Stimulated activated CD4-positive, alpha-beta T cell treated with anti-CD3 and anti-CD28 coated beads, Interleukin-12 subunit alpha, Interleukin-12 subunit beta, amount 100 ng/mL, for 48 hours (primary cell): ENCODE measurements at places on chromosomes 7 and 10.
A peak's percentile ranks its signal among the peaks of the same experiment; 100 is the strongest.

GRCh38 chr7:153081496-153081895 is 321.9 kb downstream of the ACTR3B start:
- no peak for DNase-seq

- peak; percentile 57 for DNase-seq
Observed at GRCh38 chr10:27240212-27241009, at the start of gene ACBD5. Gene ACBD5 (minus strand): TSS chr10:27240797. CDS start chr10:27240688, 109 bp downstream.

- no peak for DNase-seq
Observed at GRCh38 chr7:119572541-119572940, 700.4 kb upstream of the KCND2 start.

- no peak for DNase-seq
Observed at GRCh38 chr10:21318540-21319167, 206.8 kb downstream of the SKIDA1 start.

GRCh38 chr10:16966991-16967865 is 150.0 kb upstream of the RSU1 start:
- DNase-seq, result no peak

- DNase-seq, result no peak
Observed at GRCh38 chr10:117480097-117480496, 62.4 kb upstream of the EMX2 start.

DNA sequence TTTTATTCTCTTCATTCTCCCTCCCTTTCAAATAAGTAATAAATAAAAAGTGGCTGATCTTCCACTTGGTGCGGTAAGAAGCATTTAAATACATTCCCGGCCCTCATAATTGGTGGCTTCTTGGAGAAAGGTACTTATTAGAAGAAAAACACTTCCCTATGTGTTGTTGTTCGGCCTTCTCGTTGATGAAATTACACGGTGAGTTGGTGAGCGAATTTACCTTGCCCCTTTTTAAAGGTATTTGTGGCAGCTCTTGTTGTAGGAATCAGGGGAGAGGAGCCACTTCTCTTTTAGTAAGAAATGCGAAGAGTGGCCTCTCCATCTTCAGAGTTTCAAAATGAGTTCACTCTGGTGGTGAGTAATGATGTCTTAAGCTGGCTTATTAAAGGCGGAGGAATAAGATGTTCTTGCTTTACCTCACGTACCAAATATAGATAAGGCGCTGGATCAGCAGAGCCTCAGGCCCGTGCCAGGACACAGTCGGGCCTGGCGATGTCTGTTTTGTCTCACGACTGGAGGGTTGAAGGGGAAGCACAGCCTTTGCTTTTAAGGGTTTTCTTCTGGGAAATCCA is 135.9 kb downstream of the CUX1 start:
- no peak for DNase-seq

DNA sequence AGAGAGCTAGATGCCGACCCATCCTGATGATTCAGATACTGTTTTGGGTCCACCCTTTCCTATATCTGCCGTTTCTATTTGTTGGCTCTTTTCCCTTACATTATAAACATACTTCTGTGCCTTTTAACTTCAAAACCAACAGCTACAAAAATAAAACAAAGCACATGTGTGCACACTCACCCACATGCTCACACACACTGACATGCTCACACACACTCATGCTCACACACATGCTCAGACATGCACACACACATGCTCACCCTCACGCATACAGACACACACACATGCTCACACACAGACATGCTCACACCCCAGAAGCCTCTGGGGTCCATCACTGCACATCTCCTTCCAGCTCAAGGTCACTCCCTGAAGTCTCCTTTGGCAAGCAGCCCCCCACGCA is 88.1 kb downstream of the TCERG1L start:
- DNase-seq, result no peak
